ENCODE measurements at places on chromosomes 16 and 17.

DNA sequence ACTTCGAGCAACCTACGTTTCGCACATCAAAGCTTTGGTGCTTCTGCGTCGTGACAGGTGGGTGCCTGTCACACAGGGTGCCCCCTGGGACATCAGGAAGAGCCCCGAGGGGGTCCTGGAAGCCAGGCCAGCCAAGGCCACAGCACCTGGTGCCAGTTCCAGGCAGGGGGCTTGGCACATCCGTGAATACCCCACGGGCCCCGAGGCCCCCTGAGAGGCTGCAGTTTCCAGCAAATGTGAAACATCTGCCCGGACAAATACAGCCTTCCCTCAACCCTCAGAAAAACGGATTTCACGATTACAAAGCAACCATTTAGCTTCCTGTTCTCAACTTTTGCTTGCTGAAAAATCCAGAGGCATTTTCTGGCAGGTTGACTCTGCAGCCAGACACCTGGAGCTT is 109.3 kb upstream of the METRNL start:
- no peak for DNase-seq

- DNase-seq = no peak
These were observed 1.8 kb downstream of the SNTB2 start for GRCh38 chr16:69188716-69189115.

GRCh38 chr16:68470461-68471150 is 22.3 kb upstream of the SMPD3 start:
- DNase-seq = no peak

DNA sequence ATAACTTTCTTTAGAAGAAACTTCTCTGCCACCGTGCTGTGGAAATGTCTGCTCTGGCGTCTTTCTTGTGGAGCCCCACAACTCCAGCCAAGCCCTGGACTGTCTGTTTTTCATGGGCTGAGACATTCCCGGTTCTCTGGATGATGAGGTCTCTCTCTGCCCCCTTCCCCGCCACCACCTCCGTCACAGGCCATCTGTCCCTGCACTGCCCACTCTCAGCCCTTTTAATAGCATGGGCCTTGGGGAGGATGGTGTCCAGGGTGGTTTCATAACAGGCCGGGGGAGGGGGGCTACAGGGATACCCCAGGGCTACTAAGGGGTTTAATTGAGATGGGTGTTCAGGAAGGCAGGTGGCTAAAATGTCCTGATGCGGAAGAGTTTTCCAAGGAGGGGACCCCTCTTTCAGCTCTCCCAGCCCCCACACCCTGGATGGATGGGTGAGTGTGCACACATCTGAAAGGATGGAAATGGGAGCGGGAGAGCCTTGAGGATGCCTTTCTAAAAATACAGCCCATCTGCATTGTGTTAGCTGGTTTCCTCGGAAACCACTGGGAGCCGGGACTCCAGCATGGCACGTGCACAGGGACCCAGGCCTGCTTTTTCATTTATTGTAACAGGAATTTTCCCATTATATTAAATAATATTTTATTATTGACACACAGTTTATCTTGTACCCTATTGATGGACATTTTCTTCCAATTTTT is 14.6 kb upstream of the NDRG4 start:
- DNase-seq = no peak

DNA sequence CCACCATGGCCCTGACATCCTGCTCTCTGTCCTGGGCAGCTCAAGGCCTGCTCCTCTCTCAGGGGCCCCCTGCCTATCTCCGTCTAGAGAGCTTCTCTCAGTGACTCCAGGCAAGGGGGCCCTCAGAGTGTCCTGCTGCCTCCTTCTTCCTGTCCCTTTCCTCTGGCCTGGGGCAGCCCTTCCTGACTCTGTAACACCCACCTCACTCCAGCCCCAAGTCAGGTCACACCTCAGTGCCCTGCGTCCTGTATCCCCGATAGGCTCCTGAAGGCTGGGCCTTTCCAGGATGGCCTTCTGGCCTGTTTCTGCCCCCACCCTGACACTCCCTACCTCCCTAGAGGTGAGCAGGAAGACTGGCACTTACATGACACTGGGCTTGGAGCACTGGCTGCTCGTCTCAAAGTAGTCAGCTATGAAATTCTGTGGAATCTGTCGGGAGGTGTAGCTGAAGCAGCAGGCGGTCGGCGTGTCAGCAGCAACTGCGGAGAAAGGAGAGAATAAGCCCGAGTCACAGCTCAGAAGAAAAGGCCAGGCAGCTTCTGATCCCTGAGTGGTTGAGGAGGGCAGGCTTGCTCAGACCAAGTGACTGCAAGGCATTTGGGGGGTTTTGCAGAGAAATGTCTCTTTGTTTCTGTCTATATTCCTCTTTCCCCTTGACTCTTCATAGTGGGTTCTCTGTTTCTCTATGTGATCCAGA is 976 bp downstream of the CCL3L1 start:
- DNase-seq = no peak

GRCh38 chr17:4492721-4493561 is 5.7 kb upstream of the SPNS2 start:
- no peak for DNase-seq

- DNase-seq = no peak
These were observed 264.2 kb downstream of the SEC14L1 start for GRCh38 chr17:77404812-77405581.

DNA sequence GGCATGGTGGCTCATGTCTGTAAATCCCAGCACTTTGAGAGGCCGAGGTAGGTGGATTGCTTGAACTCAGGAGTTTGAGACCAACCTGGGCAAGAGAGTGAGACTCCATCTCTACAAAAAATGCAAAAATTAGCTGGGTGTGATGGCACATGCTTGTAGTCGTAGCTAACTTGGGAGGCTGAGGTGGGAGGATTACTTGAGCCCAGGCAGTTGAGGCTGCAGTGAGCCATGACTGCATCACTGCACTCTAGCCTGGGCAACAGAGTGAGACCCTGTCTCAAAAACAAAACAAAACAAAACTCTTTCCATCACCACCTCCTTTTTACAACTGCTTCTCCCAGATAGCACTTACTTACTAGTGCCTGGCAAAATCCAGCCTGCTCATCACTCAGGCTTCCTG is 214.0 kb downstream of the ZFHX3 start:
- no peak for DNase-seq

- DNase-seq = no peak
These were observed 9.6 kb downstream of the ZNF205 start for GRCh38 chr16:3121851-3122467.

DNA sequence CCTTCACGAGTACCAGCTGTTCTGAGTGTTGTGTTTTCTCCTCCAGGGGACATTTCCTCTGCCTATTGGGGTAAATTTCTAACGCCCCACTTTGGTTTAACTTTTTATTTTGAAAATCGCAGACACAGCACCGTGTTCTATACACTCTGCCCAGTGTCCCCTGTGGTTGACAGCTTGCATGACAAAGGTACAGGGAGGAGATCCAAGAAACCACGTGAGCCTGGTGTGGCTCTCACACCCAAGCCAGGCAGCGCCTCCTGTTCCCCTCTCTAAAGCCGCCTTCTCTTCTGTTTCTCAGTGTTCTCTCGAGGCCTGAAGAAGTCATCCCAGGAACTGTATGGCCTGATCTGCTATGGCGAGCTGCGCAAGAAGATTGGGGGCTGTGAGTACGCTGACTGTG is 25.4 kb downstream of the CRAMP1 start:
- DNase-seq = no peak

DNA sequence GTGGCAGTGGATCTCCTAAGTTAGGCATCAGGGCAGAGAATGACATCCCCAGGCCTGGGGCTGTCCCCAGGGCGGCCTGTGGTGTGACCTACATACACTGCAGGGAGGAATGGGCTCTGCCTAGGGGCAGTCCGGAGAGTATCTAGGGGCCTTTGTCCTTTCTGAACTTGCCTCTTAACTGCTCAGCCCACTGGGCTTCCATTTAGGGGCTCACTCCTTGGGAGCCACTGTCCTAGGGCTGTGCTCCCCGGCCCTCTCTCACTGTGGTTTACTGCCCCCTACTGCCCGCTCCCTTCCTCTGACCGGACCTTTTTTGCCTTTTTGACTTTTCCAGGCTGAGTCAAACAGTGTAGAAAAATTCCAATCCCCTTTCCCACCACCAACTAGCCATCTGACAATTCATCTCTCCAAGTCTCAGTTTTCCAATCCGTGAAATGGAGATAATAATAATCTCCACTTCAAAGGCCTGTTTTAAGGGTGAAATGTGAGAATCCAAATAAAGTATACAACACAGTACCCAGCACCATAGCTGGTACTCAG is 66.8 kb downstream of the DNAH3 start:
- no peak for DNase-seq

- DNase-seq = no peak
These were observed 3.0 kb downstream of the KRT27 start for GRCh38 chr17:40779181-40779909.

DNA sequence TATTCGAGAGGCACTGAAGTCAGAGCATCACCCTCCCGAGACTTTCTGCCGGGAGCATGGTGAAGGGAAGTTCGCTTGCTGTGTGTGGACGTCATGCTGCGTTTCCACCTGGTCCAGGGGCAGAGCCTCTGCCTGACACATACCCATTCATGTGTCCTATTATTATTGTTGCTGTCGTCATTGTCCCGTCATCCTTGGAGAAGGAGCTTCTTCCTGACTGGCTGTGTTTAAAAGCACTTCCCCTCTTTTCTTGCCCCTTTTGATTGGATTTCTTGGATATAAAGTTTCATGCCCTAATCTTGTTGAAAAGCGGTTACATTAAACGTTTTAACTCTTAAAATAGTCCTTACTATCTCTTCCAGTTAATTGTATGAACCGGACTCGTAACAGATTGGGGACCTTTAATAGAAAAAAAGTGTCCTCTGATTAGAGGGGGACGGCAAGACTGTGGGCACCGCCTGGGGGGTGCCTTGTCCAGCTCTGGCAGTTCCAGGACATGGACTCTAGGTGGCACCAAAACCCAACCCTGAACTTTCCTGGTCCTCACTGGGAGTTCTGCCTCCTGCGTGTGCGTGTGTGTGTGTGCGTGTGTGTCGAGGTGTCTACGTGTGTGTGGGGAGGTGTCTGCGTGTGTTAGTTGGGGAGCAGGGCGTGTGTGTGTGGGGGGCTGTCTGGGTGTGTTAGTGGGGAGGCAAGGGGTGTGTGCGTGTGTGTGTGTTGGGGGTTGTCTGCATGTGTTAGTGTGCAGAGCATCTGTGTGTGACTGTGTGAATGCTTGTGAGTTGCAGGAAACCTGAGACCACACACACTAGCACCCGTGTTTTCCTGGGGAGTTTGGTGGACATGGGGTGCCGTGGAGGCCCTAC is 133.3 kb upstream of the CIBAR2 start:
- DNase-seq = no peak

DNA sequence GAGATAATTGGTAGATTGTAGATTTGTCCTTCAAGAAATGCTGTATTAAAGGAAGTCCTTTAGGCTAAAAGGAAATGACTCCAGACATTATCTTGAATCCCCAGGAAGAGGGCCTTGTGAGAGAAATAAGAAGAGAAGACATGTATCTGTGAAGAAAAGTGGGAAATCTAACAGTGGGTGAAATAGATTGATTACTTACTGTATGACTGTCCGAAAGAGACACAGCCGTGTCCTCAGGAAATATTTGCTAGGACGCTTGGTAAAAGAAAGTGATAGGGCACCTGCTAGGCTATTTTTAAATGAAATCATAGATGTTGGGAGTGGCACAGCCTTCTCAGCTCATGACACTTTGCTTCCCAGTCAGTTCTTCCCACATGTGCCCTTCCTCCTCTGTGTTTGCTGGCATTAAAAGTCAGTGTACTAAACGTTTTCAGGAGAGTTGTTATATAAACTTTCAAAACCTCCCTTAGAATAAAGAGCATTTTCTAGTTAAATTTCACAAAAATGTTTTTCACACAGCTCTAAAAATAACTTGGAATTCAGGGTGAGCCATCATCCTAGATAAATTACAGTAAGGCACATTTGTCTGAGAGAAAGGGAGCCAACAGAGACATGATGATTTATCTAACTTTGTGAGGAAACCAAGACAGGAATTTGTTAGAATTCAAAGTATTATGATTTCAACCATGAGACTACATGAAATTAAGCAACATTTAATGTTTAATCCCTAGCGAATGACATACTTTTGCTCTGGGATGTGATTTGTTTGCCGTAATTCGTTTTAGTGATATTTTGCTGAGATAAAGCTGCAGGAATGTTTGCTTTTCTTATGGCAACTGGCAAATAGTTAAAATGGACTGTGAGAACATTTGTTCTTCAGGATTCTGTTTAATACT is 35.0 kb downstream of the DHRS7B start:
- no peak for DNase-seq

DNA sequence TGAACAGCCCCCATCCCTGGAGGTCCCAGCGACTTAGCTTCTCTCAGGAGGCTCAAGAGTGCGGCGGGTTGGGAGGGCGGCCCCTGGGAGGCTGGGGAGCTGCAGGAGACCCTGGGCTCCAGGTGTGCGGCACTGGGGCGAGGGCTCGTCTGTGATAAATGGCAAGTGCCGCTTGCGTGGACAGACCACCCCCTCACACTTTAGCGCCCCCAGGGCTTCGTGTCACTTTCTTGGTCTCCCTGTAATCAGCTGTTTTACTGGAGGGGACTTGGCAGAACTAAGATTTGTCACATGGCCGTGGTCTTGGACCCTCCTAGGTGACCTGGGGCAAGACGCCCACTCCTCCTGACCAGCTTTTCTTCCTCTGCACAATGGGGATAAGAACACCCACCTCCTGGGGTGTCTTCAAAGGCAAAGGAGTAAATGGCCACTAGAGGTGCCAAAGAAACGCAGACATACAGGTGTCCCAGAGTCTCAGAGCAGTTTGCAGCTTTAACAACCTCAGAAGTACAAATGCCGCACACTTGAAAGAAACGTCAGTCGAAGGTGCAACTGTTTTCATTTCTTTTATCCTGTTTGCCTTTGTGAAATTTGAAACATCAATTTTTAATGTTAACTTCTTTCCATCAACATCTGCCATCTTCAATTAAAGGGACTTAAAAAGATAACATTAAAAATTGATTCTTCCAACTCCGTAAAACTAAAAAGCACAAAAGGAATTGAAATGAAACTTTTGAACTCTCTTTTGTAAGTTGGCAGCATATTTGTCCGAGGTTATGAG is 946 bp downstream of the OSGIN1 start:
- DNase-seq = no peak

- no peak for DNase-seq
These were observed 178.4 kb downstream of the IRF8 start for GRCh38 chr16:86077243-86077940.

DNA sequence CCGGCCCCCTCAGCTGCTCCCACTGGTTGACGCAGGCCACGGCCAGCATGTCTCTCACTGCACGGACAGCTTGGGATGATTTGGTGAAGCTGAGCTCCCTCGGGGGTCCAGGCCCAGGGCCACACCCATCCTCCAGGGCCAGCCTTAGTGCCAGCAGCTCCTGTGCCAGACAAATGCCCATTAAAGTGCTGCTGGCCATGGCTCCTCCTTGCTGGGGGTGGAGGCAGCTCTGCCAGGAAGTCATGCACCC is 2.5 kb downstream of the TRIM47 start:
- no peak for DNase-seq

DNA sequence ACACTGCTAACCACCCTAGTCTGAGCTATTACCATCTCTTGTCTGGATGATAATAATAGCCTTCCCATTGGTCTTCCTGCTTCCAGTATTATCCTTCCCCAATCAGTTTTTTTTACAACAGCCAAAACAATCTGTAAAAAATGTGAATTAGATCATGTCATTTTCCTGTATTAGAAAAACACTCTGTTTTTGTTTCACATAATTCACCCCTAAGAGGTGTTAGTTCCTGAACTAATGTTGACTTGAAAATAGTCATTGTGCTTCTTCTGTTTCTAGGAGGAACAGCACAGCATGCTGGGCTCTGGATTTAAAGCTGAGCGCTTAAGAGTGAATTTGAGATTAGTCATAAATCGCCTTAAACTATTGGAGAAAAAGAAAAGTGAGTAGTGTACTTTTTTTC is 20.0 kb downstream of the IST1 start:
- no peak for DNase-seq

- no peak for DNase-seq
These were observed 321.1 kb downstream of the HS3ST3B1 start for GRCh38 chr17:14621826-14622614.

Measured in smooth muscle cell of the brain vasculature (primary cell).